Cardiac muscle cell (in vitro differentiated cells and primary cell): ENCODE measurements at places on chromosomes 1 and 21.

DNA sequence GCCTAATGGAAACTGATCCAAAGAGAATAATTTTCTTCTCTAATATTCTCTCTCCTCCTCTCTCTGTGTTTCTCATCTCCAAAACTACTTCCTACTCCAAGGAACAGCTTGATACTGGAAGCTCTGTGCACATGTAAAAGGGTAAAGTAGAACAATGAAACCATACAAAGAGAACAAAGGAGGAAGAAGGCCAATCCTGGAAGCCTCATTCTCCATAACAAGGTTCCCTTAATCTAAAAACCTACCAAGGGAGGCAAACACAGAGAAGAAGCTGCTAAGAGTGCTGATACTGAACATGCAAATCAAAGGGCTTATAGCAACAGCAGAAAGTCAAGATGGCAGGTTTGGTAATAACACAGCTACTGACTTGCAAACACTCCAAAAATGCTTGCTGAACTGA, 44.4 kb downstream of the SIPA1L2 start:
- no peak for DNase-seq
- H3K4me3 ChIP-seq: no peak overlapping the region

GRCh38 chr1:245673881-245674414, 519.2 kb downstream of the KIF26B start:
- no peaks in the 10 kb centered on the region for H3K27me3 ChIP-seq
- H3K4me1 ChIP-seq: peaks cover 14% of the 10 kb centered on the region
- H3K36me3 ChIP-seq: peaks cover 16% of the 10 kb centered on the region
- H3K4me3 ChIP-seq: no peak overlapping the region

- H3K27me3 ChIP-seq: no peaks in the 10 kb centered on the region
- peaks cover 4% of the 10 kb centered on the region for H3K4me1 ChIP-seq
- no peak for DNase-seq
- H3K27ac ChIP-seq: no peak overlapping the region
Measured at GRCh38 chr21:17794518-17795145, 24.5 kb downstream of the C21orf91 start.

DNA sequence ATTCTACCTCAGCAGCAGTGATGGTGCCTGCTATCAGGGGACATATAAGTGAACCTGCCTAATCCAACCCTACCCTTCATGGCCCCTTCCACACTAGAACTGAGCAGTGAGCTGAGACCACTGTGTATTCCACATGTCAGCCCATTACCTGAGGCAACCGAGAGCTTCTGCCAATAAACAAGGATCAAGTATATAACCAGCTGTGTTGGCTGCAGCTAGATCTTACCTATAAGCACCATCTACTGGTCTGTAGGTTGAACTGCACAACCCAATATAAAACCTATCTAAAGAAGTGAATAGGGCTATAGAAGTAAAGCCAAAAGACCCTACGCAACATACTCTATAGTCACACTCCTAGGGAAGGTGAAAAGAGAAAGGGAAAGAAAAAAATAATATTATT, 376.9 kb downstream of the HHIPL2 start:
- no peak overlapping the region for H3K27ac ChIP-seq
- H3K4me3 ChIP-seq: no peak overlapping the region

DNA sequence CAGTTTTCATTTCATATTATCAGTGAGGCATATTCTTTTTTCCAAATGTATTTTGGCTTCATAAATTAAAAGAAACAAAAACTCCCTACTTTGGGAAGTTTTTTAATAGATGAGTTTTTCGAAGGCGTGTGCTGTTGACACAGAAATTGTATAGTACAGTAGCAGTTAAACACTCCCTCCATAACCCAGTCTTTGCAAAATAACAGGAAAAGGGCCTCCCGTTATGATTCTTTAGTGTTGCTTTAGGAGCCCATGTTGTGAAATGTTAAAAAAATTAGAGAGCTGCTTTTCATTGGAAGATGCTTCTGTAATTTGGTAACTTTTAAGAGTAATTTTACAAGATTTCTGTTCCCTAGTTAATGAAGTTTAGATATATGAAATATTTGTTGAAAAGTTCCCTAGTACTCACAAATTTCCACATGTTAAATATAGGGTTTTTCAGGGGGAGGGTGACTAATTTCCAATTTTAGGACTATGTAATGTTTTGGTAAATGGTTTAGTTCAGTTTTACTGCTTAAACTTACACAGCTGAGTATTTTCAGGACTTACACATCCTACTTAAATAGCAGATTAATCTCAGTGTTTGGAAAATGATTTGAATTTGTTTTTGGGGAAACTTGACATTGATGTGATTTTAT, 2.0 kb downstream of the CAMSAP2 start:
- H3K36me3 ChIP-seq: no peaks in the 10 kb centered on the region
- H3K4me3 ChIP-seq: peak overlapping the region; percentile 90
- H3K4me1 ChIP-seq: peaks cover 27% of the 10 kb centered on the region
- H3K27me3 ChIP-seq: no peaks in the 10 kb centered on the region
- peak; percentile 25 for DNase-seq
- H3K27ac ChIP-seq: no peak overlapping the region
